ENCODE measurements at places on chromosomes 3 and 15.

DNA sequence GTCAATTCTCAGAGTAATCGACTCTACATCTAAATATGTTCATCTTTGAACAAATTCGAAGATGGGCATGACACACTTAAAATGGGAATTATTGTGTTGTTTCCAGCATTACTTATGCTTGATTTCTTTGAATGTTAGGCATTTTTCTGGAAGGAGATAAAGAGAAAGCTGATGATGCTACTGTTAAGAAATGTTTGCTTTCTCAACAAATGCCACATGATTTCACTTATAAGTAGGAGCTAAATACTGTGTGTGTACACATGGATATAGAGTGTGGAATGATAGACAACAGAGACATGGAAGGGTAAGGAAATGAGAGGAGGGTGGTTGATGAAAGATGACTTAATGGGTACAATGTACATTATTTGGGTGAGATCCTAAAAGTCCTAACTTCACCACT, 400.9 kb downstream of the TBL1XR1 start:
- no peak for DNase-seq

- DNase-seq = no peak
Measured at GRCh38 chr15:38611228-38611627, 46.6 kb upstream of the RASGRP1 start.

- DNase-seq = peak; percentile 31
Measured at GRCh38 chr3:9100513-9100894, 137.2 kb upstream of the RAD18 start.

- no peak for DNase-seq
Measured at GRCh38 chr15:96053781-96054428, 276.6 kb upstream of the NR2F2 start.

DNA sequence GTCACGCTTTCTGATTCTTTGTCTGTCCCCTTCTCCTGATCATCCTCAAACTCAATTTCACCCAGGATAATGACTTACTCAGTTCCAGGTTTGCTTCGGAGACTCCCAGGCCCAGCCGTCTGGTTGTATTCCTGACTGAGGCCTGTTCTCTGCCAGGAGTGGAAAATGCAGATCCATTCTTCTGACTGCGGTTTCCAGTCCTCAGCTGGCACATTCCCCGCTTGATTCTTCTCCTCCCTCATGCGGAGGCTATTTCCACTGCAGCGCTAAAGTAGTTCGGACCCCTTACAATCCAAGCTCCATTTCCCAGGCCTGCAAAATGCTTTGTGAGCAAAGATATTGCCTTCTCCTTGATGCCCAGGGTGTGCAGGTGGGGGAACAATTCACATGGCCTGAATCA, 47.2 kb upstream of the GALNT15 start:
- no peak for DNase-seq

- no peak for DNase-seq
Measured at GRCh38 chr3:146883288-146883687, 278.1 kb upstream of the PLSCR5 start.

Measured in C1 segment of cervical spinal cord (tissue), 14 donors.